ENCODE measurements at places on chromosomes 5 and 9.
A peak's percentile ranks its signal among the peaks of the same experiment; 100 is the strongest.

DNA sequence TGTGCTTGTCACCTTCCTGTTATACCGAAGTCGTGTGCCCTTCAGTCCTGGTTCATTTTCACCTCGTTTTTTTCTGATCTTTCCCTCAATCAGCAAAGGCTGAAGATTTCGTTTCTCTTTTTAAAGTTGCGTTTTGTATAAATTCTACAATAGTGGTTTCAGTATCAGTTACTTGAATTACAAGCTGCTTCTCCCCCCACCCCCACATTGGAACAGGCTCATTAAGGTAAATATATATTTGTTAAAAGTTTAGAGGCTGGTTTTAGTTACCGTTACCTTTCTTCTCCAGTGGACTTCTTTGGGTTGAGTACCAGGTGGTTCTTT is 881 bp downstream of the SUB1 start:
- no peak for DNase-seq

- DNase-seq, result peak; percentile 96
Observed at GRCh38 chr5:132775476-132775961, 1.5 kb downstream of the SEPTIN8 start.

DNA sequence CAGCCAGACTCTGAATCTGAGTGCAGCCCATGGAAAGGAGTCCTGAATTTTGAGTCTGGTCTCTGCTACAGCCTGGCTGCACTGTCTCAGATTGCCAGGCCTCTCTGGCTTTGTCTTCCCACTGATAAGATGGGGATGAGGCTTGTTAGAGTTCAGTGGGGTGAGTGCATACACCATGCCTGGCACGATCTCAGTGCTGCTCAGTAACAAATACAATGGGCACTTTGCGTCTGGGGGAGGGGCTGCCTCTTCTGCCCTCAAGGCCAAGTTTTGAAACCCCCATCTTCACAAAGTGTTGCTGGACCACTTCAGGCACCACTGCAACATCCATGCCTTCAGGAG is 49.0 kb downstream of the PPARGC1B start:
- DNase-seq, result no peak

GRCh38 chr5:76765249-76765648 is 49.3 kb downstream of the F2R start:
- no peak for DNase-seq

DNA sequence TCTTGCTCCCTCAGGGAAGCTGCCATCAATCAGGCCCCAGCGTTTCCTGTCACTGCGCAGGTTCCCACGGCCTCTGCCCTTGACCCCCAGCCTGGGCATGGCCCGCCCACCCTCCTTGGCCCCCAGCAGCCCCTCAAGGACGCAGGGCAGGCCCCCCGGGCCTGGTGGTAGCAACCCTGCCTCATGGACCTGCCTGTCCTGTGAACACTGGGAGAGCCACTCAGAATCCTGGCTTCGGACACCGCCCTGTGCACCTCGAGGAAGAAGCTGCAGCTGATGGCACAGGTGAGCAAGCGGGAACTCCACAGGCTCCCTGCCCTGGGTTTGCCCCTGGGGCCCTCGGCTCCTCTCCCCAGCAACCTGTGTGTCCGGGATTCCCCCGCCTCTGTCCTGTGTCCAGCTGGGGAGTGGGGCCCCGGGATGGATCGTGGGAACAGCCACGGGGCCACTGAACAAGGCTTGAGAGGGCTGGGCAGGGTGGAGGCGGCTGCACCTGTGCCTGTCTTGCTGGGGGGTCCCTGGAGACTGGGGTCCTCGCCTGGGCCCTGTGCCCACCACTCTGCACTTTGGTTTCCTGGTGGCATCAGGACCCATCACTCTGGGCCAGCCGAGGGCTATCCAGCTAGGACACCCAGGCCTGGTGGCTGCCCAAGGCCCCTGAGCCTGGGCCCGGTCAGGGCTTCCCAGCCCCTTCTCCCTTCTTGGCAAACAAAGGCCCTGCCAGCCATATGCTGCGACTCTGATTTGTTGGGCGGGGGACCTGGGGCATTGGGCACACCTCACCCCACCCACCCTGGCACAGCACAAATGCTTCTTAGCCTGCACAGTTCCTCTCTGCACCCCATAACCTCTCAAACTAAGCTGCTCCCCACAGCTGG is 33.5 kb upstream of the EGFL7 start:
- no peak for DNase-seq

Measured in kidney glomerular epithelial cell (primary cell).